ENCODE measurements at places on chromosomes 7 and 10.

- DNase-seq: no peak
Measured at GRCh38 chr7:46707973-46708372, 786.9 kb upstream of the IGFBP3 start.

DNA sequence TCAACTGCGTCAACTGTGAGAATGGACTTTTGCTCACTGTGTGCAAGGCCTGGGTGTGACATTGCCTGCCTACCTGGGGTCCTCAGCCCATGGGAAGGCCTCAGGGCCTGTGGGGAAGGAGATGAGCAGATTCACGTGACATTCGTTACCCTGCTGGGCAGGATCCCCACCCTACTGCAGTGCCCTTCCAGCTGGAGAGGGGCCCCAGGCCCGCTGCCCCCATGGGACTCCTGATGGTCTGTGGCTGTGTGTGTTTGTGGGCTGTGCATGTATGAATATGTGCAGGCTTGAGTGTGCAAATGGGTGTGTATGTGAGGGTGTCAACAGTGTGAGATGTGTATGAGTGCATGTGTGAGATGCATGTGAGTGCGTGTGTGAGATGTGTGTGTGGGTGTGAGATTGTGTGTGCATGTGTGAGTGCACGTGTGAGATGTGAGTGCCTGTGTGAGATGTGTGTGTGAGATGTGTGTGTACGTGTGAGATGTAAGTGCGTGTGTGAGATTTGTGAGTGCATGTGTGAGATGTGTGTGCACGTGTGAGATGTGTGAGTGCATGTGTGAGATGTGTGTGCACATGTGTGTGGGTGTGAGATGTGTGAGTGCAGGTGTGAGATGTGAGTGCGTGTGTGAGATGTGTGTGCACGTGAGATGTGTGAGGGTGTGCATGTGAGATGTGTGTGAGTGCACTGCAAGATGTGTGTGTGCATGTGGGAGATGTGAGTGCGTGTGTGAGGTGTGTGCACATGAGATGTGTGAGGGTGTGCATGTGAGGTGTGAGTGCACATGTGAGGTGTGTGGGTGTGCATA is 29.7 kb downstream of the PPIF start:
- DNase-seq: no peak

GRCh38 chr7:73719806-73720169 is 319 bp upstream of the STX1A start:
- DNase-seq: no peak

GRCh38 chr10:123390332-123390731 is 236.1 kb downstream of the BUB3 start:
- no peak for DNase-seq

- DNase-seq: no peak
Measured at GRCh38 chr7:36507475-36508440, 118.1 kb downstream of the ANLN start.

DNA sequence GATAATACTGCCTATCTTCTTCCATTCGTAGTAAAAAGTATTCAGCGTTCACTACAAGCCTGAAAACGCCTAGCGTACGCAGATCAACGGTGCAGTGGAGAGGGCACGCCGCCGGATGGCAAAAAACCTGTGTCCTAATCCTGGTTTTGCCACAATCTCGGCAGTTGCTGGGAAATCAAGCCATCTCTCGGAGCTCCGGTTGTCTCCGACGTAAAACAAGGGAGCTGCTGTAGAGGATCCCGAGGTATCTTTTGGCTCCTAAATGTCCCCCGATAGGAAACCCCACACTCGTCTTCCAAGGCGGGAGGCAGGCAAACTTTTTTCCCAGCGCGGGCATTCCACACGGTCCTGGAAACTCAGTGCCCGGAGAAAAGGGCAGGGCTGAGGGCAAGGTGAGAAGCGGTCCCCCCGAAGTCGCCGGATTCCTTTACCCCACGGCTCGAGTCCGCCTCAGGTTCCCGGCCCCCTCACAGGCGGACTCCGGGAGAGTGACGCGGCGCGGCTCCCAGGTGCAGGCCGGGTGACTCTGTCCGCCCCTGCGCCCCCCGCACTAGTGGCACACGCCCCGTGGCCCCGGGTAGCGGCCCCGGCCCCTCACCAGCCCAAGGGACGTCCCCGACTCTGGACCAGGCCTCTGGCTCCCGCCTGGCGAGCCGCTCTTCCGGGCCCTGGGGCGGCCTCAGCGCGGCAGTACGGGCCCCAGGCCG is 649 bp downstream of the IDE start:
- DNase-seq: no peak

DNA sequence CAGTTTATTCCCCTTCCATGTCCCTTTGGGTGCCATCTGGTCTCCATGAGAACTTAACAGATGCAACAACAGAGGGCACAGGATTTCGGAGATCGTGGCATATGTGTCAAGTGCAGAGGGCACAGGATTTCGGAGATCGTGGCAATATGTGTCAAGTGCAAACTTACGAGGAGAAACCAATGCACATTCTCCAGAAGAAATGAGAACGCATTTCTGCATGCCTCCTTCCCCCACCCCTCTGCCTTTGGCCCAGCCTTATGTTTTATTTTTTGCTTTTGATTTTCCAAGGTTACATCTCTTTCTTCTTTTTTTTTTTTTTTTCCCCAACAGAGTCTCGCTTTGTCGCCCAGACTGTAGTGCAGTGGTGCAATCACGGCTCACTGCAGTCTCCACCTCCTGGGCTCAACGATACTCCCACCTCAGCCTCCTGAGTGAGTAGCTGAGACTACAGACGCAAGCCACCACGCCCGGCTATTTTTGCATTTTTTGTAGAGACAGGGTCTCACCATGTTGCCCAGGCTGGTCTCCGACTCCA is 586 bp upstream of the ANKRD26 start:
- no peak for DNase-seq

GRCh38 chr10:20624642-20625041 is 272.5 kb downstream of the NEBL start:
- DNase-seq: no peak

- no peak for DNase-seq
Measured at GRCh38 chr7:121604627-121605316, 208.7 kb upstream of the FAM3C start.

DNA sequence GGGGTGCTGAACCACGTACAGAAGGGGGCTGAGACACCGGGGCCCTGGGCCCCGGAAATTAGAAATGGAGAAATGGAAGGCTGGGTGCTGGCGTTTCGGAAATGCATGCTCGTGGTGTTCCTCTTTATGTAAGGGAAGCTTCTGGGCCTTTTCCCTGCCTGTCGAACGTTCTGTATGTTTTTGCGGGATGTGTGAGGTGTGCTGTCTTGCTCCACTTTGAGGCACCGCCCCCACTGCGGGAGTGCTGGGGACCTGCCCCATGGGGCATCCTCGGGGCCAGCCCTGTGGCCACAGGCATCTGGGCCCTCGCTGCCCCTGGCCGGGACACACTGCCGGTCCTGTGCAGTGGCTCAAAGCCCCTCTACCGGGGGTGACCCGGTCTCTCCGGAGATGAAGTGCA is 1.7 kb upstream of the VENTX start:
- no peak for DNase-seq

DNA sequence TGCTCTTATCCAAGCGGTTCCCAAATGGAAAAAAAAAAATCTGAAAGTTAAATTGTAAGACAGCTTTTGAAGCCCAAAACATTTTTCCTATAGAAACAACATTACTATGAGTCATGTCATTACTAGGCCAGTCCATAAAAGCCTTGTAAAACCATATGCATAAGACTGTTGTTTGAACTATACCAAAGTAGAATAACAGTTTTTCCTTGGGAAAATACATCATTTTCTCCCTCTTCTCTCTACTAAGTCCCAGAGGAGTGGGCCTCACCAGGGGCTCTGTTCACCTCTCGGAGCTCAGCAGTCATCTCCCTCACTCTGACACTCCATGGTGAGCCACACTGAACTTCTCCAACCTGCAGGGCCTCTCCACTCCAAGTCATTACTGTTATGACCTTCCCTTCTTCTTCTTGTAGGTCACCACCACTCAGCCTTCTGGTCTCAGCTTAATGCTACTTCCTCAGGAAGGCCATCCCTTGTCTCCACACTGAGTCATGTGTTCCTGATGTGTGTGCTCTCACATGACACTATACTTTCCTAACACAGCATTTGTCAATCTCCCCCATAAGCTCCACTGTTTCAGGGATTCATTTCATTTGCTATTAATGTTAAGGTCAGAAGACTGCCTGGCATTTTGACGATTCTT is 32.5 kb downstream of the ZNF438 start:
- peak; percentile 13 for DNase-seq

- no peak for DNase-seq
Measured at GRCh38 chr10:131186547-131187253, 124.8 kb downstream of the TCERG1L start.

GRCh38 chr10:48545462-48546145 is 59.3 kb downstream of the ARHGAP22 start:
- no peak for DNase-seq

GRCh38 chr10:24010436-24010970 is 198.4 kb upstream of the KIAA1217 start:
- no peak for DNase-seq

DNA sequence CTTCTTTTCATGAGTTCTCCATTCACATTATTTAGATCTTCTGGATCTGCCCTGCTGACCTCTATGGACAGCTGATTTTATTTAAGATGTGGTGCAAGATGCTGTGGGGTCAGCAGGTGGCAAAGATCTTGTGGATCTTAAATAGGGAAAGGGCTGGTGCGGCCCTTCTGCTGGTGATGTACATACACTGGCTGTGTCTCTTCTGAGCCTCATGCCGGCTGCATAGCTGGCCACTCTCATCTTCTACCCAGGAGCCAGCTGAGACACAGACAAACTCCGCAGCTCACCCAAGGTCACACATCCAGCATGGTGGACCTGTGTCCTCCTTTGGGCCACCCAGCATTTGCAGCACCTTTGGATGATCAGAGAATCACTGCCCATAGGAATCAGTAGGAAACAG is 9.7 kb downstream of the RBP3 start:
- DNase-seq: no peak

DNA sequence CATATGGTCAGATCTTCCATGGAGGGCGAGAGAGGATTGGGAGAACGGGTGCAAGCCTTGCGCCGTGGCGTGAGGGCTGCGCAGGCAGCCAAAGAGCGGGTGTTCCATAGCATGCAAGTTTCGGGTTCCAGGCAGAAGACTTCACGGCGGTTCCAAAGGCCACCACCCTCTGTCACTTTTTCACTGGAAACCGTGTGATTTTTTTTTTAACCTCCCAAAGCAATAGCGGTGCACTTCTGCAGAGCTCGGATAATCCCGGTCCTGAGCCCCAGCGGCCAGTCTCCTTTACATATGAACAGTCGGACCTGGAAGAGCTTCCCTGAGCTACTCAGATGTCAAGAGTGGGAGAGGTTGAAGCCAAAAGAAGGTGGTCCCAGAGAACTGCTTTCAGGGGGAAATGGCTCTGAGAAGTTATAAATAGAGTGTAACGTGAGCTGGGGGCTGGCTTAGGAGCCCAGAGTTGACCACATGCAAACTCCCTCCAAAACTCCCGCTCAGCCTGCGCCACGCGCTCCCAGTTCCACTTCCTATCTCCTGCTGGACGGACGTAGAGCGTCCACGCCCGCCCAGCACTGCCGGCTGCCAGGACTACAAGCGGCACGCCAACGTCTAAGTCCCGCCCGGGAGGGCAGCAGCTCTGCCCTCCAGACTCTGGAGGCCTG is at the start of gene MEOX2:
Gene MEOX2, minus strand, starts transcription at position 389 of the 662 bp plus-strand sequence. Its CDS starts 281 bp downstream, at position 108.
- DNase-seq: no peak
